Left lobe of liver (tissue), 2 donors: ENCODE measurements at places on chromosomes 3 and 15. TPM values are rescaled to one million over a fixed set of nuclear protein-coding genes. Genes with fewer than 3 reads are reported as not detected.
A peak's percentile ranks its signal among the peaks of the same experiment; 100 is the strongest.

DNA sequence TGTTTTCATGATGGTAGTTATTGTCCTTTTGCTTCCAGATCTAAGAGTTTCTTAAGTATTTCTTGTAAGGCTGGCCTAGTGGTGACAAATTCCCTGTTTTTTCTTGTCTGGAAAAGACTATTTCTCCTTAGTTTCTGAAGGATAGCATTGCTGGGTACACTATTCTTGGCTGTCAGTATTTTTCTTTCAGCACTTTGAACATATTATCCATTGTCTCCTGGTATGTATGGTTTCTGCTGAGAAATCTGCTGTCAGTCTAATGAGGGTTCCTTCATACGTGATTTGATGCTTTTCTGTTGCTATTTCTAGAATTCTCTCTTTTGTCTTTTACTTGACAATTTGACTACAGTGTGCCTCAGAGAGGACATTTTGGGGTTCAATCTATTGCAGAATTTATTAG is 134.3 kb downstream of the CGGBP1 start:
- DNase-seq: no peak

Gene ECE2
- total RNA-seq: not detected

DNA sequence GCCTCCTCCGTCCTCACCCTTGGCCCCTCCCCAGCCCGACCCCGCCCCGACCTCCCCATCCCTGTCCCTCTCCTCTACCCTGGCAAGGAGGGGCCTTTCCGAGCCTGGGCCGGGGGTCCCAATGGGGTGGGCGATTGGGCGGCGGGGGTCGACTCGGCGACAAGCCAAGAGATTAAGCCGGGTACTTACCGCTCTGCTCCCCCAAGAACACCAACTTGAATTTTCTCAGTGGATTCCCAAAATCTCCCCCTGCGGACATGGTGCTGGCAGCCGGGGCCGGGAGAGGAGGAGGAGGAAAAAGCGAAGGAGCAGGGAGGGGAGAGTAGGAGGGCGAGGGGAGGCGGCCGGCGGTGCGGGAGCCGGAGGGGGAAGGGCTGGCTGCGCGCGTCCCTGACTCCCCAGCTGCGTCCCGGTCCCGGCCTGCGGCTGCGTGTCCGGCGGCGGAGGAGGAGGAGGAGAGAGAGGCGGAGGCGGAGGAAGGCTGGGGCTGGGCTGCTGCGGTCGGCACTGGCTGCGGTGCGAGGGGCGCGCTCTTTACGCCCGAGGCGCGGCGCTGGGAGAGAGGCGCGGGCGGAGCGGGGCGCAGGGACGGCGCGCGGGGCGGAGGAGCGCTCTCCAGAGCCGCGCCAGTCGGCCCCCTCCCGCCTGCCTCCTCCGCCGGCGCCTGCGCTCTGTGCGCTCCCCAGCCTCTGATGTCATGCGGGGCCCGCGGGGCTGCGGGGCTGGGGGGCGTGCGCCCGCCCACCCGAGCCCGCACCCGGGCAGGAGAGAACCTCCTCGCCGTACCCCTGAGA is at the start of gene RAB6B:
Gene RAB6B, minus strand, starts transcription at position 675 of the 794 bp plus-strand sequence. Its CDS starts 416 bp downstream, at position 259.
- DNase-seq: no peak

DNA sequence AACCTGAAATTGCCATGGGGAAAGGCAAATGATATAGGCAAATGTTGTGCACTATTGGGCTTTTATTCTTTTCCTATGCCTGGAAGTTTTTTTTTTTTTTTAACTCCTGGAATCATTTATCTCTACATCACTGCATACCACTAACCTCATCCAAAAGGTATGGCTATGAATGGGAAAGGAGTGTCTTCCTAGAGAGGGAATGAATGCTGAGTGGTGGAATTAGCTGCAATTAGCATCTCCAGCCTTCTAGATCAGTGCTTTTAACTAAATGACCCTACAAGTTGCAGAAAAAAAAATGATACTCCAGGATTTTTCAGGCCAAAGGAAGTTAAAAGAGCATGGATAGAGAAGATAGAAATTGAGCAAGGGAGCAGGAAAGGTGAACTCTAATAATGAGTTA is 429.8 kb upstream of the PDZRN3 start:
- no peak for DNase-seq

- no peak for DNase-seq
These were observed 27.5 kb downstream of the PLOD2 start for GRCh38 chr3:146133441-146133840.

Gene MUC20
- 29.6 TPM for total RNA-seq

DNA sequence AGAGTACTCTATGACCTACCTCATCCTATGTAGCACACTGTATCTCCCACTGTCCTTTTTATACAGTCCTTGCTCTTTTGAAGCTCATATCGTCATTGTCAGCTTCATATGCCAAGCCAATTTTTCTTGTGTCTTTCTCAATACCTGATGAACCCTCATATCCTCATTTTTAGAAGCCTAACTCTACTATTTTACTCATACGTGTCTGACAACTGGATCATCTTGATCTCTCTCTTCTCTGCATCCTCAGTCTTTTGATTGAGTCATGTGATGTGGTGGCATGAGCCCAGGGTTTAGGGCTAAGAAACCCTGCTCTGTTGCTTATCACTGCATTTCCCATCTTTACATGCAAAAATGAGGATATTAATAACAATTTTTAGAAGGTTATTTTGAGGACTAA is 352.0 kb downstream of the LPP start:
- DNase-seq: no peak

GRCh38 chr15:86676002-86676401 is 596.3 kb downstream of the AGBL1 start:
- no peak for DNase-seq

- DNase-seq: no peak
These were observed 375.9 kb downstream of the MCTP2 start for GRCh38 chr15:94607176-94607654.

Gene ZBTB47
- total RNA-seq: 5.0 TPM

Gene SEMA6D
- total RNA-seq: 2.7 TPM

- peak; percentile 82 for DNase-seq
These were observed 41.0 kb upstream of the ROPN1 start for GRCh38 chr3:124032881-124033359.

Gene AP3B2
- total RNA-seq: not detected

- DNase-seq: no peak
These were observed 55.6 kb upstream of the C15orf61 start for GRCh38 chr15:67465196-67465952.

DNA sequence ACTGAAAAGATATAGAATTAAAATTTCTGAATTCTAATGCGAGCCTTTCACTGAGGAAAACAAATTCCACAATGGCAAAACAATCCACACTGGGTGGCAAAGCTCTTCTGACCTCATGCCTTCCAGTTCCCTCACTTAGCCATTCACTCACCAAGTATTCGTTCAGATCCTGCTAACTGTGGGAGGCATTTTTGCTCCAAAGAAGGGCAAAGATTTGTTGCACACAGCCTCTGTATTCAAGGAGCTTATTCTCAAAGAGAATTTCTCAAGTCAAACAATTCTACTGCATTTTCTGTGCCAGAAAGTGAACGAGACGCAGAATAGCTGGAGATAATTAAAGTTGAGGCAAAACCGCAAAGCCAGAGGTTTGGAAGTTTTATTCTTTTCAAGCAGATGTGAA is 77.3 kb downstream of the CPNE4 start:
- no peak for DNase-seq

DNA sequence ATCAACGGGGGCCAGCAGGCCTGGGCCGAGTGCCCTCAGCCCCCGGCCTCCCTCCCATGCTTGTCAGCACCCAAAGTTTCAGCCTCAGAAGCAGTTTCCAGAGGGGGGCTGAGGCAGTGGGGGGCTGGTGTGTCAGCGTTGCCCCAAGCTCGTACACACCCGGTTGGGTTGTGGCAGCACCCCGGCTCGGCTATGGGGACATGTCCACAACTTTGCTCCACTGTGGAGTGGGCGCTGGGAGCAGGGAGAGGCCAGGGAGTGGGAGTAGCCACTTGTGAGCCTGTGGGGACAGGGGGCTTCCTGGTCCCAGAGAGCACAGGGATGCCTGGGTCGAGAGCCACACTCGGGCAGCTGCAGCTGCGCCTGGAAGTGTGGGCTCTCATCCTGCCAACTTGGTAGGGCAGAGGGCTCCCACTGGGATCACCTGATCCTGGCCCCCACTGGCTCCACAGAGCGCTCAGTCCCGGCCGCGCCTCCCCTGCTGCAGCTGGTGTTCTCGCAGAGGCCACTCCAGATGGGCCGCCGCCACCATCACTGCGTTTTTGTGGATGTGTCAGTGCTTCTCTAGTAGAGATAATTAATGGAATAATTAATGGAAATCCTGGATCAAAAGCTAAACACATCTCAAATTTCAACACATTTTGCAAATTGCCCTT is 75.1 kb downstream of the NR1D2 start:
- no peak for DNase-seq

GRCh38 chr3:8455526-8456411 is 45.9 kb upstream of the LMCD1 start:
- no peak for DNase-seq

GRCh38 chr3:78809966-78810365 is 957.8 kb downstream of the ROBO1 start:
- DNase-seq: no peak

Gene ZNF662
- total RNA-seq: 3.0 TPM

Gene NRG4
- total RNA-seq: 3.2 TPM

Gene NTRK3
- total RNA-seq: 0.38 TPM

Gene OIP5
- 0.38 TPM for total RNA-seq

DNA sequence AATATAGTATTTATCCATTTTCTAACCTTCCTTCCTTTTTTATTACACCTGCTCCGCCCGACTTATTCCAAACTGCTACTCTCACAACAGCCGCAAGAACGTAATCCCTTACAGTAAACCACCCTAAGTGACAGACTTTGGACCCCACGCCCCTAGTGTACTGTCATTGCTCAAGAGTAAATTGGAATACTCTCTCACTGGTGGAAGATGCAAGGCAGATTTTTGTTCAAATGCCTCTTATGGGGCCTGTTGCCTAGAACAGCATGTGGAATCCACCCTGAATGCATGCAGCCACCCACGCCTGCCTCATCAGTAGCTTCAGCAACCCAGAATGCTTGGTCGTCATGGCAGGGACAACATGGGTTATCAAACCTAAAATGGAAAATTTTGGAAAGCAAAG is 226.2 kb upstream of the ST8SIA2 start:
- no peak for DNase-seq

DNA sequence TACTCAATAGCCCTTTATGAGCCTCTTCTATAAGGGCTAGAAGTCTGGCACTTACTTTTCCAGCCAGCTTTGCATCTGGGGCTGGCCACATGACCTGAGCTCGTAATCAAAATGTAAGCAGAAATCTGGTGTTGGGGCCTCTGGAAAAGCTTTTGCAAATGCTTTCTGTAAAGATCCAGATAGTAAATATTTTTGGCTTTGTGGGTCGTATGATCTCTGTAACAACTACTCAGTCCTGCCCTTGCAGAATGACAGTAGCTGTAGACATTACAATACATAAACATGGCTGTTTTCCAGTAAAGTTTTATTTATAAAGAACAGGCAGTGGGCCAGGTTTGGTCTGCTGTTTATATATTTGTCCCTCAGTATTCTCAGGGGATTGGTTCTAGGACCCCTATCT is 46.2 kb upstream of the THRB start:
- no peak for DNase-seq

Gene ITIH1
- 1,331 TPM for total RNA-seq

DNA sequence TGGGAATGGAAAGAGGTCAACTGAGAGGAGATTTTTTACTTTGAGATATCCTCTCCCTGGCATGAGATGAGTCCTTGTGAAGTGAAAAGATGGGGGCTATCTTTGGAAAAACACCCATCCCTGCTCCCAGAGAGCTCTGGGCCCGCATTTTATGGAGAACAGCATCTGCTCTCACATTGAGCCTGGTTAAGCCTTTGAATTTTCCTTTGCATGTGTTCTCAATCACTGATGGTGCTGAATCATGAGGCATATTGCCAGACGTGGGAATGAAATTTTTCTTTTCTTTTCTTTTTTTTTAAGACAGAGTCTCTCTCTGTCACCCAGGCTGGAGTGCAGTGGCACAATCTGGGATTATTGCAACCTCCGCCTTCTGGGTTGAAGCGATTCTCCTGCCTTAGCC is 24.4 kb downstream of the TMEM45A start:
- DNase-seq: no peak

GRCh38 chr3:133864616-133865015 is 31.1 kb downstream of the RAB6B start:
- DNase-seq: no peak

Gene TTC21A
- 2.3 TPM for total RNA-seq

DNA sequence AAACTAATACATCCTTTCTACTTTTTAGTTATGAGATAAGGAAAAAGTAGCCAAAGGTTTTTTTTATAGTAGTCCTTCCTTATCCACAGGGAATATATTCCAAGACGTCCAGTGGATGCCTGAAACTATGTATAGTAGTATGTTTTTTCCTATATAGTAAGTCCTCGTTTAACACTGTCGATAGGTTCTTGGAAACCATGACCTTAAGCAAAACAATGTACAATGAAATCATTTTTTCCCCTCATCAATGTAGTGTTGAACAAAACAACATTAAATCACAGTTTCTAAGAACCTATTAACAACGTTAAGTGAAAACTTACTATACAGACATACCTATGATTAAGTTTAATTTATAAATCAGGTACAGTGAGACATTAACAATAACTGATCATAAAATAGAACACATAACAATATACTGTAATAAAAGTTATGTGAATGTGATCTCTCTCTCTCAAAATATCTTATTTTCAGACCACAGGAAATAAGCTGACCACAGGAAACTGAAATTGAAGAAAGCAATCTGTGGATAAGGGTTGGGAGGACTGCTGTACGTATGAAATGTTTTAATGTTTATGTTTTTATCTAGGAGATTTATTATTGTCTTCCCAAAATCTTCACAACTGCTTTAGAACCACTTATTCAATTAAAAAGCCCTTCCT is 20.6 kb downstream of the COPS2 start:
- DNase-seq: no peak

DNA sequence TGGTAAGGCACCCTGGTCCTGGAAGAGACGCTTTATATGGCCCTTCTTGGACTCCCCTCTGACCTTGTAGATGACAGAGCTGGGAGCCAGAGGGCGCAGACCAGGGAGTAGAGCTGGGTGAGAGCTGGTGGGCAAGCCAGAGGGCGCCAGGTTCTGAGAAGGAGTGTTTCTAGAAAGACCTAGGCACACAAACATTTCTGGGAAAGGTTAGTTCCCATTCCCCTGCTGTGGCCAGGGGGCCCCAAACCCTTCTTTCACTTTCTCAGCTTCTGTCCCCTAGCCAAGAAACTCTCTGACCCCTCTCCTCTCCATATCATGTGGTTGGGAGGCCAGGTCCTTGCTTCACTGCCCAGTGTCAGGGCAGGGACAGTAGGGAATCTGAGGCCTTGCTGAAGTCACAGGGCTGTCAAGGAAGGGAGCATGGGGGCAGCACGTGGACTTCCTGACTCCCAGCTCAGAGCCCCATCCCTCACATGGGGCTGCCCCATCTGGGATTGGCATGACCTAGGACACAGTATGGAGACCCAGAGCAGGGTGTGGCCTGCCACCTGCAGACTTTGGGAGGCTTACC is 3.6 kb downstream of the HEMK1 start:
- no peak for DNase-seq

DNA sequence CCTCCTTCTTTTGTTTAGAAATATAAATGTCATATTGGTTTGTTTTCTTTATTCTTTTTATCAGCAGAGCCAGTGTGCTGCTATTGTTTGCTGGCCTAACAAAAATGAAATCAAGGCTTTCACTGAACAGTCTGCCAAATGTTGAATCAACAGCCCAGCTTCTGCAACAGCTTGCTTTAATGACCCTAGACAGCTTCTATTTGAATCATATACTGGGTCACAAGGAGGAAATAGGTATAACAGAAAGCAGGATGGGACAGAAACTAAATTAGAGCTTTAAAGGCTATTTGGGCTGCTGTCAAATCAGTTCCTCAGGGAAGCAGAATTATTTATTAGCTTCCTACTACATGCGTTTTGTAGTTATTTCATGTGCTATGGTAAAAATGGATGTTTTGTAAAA is 12.1 kb upstream of the DNAJC13 start:
- DNase-seq: no peak
